ENCODE measurements at places on chromosomes 16 and 17.

GRCh38 chr17:80797741-80798594, 193.7 kb upstream of the CHMP6 start:
- DNase-seq = no peak

DNA sequence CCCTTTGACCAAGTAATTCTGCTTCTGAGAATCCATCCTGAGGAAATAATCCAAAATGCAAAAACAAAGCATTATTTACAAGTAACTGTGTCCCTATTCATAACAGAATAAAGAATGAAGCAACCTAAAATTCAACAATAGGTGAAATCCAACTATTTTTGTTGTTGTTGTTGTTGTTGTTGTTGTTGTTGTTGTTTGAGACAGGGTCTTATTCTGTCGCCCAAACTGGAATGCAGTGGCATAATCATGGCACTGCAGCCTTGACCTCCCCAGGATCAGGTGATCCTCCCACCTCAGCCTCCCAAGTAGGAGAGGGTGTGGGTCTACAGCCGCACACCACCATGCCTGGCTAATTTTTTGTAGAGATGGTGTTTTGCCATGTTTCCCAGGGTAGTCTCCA, 75.9 kb upstream of the MTMR4 start:
- no peak for DNase-seq

GRCh38 chr17:10087355-10087754, 111.1 kb downstream of the GAS7 start:
- DNase-seq = no peak

- DNase-seq = no peak
Observed at GRCh38 chr17:83029571-83029970, 49.8 kb upstream of the METRNL start.

- DNase-seq = no peak
Observed at GRCh38 chr17:73511719-73512115, 132.5 kb downstream of the SDK2 start.

DNA sequence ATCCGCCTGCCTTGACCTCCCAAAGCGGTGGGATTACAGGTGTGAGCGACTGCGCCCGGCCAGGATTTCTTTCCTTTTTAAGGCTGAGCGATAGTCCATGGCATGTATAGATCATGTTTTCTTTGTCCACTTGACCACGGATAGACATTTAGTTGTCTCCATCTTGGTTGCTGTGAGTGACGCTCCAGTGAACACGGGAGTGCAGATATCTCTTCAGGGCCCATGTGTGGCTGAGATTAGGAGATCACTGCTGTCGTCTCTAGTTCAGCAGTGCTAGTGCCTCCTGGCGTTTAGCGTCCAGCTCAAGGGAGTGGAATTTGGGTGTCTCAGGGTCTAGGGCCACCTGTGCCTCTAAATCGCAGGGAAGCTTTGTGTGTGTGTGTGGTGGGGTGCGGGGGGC, 41.5 kb downstream of the ABCC1 start:
- no peak for DNase-seq

DNA sequence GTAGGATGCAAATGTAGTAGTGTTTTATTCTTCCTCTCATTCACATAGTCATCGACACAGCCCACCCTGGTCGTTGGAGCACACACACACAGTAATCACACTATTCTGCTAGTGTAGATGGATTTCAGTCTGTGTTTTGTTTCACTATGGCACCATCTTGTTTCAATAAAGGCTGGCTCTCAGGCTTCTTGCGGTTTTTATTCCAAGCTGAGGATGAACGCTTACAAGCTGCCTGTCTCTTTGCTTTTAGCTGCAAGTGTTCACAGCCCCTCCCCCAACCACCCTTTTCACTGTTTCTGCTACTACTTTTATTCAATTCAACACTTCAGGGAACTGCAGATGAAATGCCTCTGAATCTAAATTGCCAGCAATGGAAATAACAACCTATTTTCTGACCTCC, 140.9 kb upstream of the PMFBP1 start:
- DNase-seq = no peak

DNA sequence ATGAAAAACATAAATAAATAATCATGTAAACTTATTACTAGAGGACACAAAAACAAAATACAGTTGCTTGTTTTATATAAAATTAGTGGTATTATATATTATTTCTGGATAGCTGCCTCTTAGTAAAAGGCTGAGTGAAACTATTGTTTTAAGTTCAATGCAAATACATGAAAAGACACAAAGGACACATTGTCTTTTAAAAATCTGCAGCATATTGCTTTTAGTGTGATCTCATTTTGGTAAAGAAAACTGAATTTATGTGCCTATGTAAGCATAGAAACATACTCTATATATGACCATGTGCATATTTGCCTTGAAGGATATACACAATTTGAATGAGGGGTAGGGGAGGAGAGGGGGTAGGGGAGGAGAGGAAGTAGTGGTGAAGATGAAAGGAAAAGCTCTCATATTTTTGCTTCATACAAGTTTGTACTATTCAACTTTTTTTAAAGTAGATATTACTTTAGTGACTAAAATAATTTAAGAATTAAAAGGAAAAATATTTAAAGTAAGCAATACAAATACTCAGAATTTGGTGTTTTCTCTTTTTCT, 5.8 kb downstream of the ABCA10 start:
- no peak for DNase-seq

DNA sequence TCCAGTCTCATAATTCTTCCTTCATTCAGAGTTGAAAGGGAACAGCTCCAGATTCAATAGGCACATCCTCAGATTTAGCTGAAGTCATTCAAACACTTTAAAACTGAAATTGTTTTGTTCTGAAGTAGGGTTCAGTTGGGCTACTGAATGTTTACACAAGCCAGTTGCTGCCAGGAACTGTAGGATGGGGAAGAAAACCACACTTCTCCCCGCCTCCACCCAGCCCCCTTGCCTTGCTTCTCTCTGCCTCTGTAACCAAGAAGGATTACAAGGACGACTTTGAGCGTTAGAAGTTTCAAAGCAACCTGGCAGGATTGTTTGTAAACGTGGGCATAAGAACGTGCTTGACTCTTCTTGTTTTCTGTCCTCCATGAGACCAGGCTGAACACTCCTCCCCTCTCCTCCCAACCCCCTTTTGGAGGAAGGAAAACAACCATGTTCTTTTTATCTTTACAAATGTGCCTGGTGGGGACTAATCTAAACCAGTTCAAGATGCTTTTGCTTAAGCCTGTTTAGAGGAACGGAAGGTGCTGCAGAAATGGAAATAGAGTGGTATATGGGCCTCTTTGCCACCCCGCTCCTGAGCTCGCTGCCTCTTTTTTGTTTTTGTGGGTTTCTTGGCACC, 287.9 kb downstream of the FTO start:
- DNase-seq = no peak

Measured in HCT116 (cell line).